ENCODE measurements at places on chromosomes 16 and 17.
A peak's percentile ranks its signal among the peaks of the same experiment; 100 is the strongest.

GRCh38 chr17:4908301-4908700 lies 5.4 kb upstream of the CHRNE start:
- no peak for DNase-seq

GRCh38 chr17:37802061-37802595 lies 57.3 kb upstream of the HNF1B start:
- DNase-seq, result no peak

GRCh38 chr16:19479302-19479721 lies 42.6 kb downstream of the GDE1 start:
- no peak for DNase-seq

DNA sequence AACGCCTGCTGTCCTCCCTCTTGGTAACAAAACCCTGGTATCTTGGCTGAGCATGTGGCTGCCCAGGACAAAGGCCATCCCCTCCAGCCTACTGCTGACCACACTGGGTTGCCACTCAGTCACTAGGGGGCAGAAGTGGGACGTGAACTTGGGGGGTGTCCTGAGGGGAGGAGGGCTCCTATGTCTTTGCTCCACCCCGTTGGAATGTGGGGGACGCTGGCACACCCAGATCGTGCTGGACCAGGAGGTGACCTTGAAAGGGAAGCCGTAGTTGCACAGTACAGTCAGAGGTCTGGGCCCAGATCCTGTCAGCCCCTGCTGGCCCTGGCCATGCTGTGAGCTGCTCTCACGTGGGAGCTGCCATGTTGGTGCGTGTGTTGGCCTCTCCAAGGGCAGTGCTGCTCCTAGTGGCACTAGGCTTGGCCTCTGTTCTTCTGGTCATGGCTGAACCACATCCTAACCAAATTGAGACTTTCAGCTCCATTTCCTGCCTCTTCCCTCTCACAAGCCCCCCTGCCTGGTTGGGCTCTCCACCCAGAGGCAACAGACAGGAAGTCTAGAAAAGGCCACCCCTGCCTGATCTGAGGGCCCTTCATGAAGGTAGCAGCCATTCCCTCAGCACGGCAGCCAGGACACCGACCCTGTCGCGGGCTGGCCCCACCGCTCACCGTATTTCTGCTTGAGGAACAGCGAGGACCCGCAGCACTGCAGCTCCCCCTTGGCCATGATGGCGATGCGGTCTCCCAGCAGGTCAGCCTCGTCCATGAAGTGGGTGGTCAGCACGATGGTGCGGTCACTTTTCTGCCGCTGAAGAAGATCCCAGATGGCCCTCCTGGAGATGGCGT lies 29.0 kb upstream of the RNPS1 start:
- DNase-seq, result no peak

DNA sequence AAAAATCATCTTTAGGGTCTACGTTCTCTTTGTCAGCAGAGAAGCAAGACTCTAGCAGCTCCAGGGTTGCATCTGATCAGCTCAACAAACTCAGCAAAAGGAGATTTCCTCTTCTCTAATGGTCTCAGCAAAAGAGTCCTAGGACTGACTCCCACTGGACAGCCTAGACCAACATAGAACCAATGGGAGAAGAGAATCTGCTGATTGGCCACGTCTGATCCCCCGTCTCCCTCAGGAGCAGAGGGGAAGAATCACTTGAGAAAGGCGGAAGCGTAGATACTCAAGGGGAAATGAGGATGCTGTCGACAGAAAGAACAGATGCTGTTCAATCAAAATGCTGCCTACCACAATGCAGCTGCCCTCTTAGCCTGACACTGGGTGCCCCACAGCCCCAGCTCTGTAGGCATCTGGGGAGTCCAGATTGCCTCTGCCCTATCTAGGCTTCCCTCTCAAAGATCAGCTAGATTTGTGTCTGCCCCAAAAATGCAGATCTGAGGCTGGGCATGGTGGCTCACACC lies 31.5 kb upstream of the EMP2 start:
- DNase-seq, result no peak

- DNase-seq, result no peak
These were observed 118.5 kb upstream of the ZFHX3 start for GRCh38 chr16:73166441-73166851.

DNA sequence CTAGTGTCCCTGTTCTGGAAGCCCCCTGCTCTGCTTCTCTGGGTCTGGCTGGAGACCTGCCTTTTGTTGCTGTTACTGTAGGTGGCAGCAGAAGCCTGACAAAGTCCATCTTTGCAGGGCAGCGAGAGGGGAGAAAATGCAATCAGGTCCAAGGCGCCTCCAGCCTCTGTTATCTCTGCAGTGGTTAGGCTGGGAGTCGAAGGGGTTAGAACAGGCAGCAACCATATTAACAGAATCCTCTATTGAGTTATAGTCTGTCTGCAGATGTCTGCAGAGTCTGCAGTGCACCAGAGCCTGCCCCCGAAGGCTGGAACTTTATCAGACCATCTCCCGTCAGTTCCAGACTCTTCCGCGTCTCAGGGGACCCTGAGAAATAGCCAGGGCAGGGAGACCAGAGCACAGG lies 404.9 kb upstream of the EEF2KMT start:
- DNase-seq, result no peak

GRCh38 chr17:81403671-81404534 lies 8.6 kb downstream of the BAHCC1 start:
- no peak for DNase-seq

GRCh38 chr16:66949472-66949871 lies 11.6 kb upstream of the CES3 start:
- DNase-seq, result no peak

GRCh38 chr16:10370096-10370726 lies 15.7 kb upstream of the ATF7IP2 start:
- DNase-seq, result no peak

GRCh38 chr17:49971848-49972485 lies 3.0 kb downstream of the DLX4 start:
- DNase-seq, result no peak

DNA sequence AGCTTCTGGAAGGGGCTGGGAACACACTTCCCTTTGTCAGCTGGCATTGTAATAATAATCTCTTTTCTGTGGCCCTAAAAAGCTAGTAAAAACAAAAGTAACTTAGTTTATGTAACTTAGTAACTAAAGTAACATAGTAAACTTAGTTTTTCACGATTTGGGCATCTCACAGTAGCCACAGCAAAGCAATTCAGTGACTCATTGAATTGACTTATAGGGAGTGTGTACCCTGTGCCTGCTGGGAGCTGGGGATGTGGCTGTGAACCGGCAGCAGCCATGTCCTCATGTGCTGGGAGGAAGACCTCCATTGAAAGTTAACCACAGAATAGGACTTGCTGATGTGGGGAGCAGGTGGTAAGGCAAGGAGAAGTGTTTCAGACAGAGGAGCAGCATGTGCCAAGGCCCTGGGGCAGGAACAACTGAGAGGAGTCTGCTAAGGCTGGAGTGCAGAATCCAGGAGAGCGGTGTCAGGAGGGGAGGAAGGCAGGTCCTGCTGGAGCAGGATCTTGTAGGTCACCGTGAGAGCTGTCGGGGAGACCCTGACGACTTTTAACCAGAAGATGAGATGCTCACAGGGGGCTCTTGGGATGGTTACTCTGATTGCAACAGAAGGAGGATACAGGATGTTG lies 112.8 kb downstream of the PLCG2 start:
- DNase-seq, result no peak

- DNase-seq, result peak; percentile 46
These were observed at the start of gene SMIM22 for GRCh38 chr16:4795181-4795827. SMIM22 (plus strand) TSS chr16:4795369; CDS start chr16:4795735, 366 bp downstream.

GRCh38 chr16:70331588-70332358 lies 14.9 kb upstream of the DDX19A start:
- no peak for DNase-seq

DNA sequence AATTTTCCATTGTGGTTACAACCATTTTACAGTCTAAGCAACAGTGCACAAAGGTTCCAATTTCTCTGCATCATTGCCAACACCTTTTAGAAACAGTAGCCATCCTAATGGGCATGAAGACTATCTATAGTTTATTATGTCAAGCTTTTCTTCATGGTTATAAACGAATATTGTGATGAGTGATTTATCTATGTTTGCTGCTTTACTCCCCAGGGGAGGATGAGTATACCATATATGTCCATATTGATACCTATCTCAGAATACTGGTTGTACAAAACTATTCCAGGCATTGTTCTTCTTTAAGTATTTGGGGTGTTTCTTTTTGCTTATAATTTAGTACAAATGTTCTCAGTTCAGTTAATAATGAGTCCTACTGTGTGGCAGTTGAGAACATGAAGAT lies 98.3 kb downstream of the PRKCA start:
- DNase-seq, result no peak

- DNase-seq, result no peak
These were observed 1893.0 kb downstream of the TP53TG3F start for GRCh38 chr16:35352431-35352830.

DNA sequence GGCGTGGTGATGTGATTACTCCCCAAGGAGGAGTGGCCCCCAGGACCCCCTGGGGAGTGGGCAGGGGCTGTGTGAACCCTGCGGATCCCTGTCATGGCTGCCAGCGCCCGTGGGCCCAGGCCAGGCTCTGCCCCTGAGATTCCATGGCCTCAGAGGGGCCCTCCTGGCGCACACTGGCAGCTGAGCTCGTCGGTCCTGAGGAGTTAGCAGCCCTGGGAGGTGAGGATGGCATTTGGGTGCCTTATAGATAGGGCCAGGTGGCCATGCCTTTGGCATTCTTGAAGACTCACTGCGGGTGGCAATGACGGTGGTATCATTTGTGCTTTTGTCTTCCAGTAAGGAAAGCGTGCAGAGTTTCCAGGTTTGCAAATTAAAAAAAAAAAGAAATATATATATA lies 146.8 kb upstream of the GSE1 start:
- no peak for DNase-seq

DNA sequence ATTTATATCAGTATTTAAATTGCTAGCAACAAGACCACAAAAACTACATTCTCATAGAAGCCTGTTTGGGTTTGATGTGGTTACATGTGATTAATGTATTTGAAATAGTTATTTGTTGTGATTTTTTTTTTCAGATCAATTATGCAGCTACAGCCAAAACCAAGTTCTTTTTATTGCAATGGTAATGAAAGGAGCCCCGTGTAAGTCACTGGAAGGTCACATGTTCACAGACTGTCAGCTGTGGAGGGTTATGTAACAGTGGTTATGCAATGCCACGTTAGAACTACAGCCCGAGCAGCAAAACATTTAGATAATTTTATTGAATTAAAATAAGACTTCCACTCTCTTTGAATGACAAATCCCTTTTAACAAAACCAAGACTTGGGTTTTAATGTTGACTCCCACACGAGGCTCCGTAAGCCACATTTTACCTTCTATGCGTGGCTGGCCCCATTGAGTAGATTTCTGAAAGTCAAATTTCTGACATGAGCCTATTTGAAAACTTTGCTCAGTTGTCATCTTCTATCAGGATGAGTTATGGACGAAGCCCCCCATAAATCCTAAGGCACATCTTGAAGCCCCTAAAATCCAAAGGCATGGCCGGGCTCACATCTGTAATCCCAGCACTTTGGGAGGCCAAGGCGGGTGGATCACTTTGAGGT lies 41.8 kb upstream of the SEC14L1 start:
- no peak for DNase-seq

GRCh38 chr17:50882851-50883250 lies 16.7 kb upstream of the TOB1 start:
- DNase-seq, result no peak

- no peak for DNase-seq
These were observed 21.2 kb upstream of the LGALS9 start for GRCh38 chr17:27609611-27610303.

- no peak for DNase-seq
These were observed 33.9 kb downstream of the CMTM4 start for GRCh38 chr16:66662445-66663194.

- no peak for DNase-seq
These were observed 9.6 kb downstream of the C17orf113 start for GRCh38 chr17:42040818-42041217.

DNA sequence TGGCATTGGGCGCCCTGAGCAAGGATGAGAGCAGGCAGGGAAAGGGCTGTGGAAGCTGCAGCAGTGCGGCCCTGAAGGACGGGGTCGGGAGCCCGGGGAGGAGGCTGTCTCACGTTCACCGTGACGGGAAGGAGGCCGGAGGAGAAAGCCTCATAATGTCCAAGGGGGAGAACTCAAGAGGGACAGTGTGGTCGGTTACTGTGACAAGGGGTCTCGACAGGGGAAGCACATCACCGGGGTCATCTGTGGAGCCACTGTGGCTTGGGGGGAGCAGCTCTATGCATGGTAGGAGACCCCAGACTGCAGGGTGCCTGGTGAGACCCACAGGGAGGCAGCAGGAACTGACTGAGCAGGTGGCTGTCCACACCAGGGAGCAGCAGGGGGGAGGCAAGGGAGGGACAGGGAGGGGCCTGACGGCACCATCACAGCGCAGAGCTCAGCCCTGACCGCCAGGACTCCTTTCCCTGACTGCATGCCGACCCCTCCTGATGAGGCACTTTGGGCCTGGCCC lies 154.6 kb upstream of the CHMP6 start:
- DNase-seq, result no peak

- DNase-seq, result no peak
These were observed 29.0 kb downstream of the RTN4RL1 start for GRCh38 chr17:1995907-1996799.

DNA sequence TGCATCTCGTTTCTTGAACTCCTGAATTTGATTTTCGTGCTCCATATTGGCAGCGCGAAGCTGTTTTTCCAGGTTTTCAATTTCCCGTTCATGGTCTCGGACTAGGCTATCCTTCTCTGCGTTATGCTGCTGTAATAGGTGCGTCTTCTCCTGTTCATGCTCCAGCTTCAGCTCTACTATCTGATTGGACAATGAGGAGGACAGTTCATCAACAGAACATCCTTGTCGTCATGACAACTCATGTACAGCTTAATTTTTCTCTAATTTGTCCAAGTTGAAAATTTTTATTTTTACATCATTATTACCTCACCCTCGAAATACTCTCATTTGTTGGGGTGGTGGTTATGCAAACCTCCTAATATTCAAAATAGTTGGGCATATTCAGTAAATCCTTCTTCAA lies 289.8 kb downstream of the CEP112 start:
- no peak for DNase-seq

- DNase-seq, result no peak
These were observed 7.3 kb downstream of the CYGB start for GRCh38 chr17:76530095-76530723.

- DNase-seq, result no peak
These were observed 11.0 kb upstream of the WIPI1 start for GRCh38 chr17:68468334-68468733.

- no peak for DNase-seq
These were observed 3.2 kb upstream of the NLK start for GRCh38 chr17:28039251-28039650.

GRCh38 chr17:77208217-77208808 lies 67.5 kb downstream of the SEC14L1 start:
- DNase-seq, result no peak

DNA sequence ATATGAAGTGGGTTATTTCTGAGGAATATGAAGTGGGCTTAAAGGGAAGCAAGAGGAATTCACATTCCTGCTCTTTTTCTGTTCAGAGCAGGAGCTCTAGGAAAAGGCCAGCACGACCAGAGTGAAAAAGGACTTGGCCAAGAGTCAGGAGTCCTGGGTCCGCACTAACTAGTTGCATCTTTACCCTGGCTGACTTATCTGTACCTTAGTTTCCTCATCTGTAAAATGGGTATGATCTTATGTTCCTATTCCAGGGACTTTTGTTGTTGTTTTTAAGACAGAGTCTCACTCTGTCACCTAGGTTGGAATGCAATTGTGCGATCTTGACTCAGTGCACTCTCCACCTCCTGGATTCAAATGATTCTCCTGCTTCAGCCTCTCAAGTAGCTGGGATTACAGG lies 52.5 kb downstream of the CNGB1 start:
- no peak for DNase-seq
